Retina (tissue), 1 donor: ENCODE measurements at places on chromosomes 7 and 10.

DNA sequence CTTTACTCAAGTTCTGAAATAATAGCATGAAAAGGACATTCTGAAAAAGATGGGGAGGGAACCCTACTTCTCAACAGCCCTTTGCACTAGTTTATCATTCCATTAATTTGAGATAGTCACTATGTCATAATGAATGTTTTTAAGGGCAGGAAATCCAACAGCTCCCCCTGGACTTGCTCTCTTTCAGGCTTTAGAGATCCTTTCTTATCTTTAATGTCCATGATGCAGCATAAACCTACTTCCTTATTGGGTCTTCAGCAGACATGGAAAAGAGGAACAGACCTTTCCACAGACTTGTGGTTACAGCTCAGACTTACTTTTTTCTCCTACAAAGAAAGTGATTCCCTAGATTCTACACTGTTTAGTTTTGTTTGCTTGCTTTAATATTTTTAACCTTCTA is 87.3 kb downstream of the IDE start:
- DNase-seq: no peak

- no peak for DNase-seq
Observed at GRCh38 chr7:107690611-107691010, 30.0 kb downstream of the SLC26A4 start.

DNA sequence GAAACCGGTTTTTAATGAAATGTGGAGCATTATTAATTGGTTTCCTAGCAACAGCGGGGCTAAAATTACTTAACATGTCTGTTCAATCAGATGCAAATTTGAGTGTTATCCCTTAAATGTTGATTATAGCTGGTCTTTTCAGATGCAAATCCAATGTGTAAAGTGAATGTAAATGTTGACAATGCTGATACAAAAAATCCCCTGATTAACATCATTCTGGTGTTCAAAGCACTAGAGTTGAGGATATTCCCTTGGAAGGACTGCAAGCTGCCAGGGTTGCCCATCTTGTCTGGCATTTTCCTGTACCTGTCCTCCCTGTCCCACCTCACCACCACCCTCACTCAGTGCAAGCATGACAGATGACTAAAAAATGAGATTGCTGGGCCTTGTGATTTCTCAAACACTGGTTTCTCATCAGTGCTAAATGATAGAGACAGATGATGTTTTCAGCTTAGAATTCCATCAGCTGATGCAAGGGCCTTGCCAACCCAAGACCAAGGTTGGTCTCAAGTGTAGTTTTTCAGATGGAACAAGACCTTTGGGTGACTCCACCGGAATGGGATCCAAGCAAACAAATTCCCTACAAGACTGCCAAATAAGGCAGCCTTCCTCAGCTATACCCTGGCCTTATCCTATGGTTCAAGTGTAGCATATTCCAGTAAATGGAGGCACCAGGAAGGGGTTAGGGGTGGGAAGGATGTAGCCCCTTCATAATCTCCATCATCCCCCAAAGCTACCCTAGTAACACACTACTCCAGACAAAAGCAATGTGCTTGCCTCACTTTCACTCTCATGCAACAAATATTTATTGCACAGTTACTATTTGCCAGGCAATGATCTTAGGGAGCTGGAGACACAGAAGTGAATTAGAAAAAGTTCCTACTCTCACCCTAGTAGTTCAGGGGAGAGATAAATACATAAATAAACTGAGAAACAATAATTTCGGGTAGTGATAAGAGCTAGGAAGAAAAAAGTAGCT is 54.9 kb downstream of the JAZF1 start:
- DNase-seq: no peak

GRCh38 chr7:97639036-97639435 is 92.8 kb upstream of the TAC1 start:
- no peak for DNase-seq

DNA sequence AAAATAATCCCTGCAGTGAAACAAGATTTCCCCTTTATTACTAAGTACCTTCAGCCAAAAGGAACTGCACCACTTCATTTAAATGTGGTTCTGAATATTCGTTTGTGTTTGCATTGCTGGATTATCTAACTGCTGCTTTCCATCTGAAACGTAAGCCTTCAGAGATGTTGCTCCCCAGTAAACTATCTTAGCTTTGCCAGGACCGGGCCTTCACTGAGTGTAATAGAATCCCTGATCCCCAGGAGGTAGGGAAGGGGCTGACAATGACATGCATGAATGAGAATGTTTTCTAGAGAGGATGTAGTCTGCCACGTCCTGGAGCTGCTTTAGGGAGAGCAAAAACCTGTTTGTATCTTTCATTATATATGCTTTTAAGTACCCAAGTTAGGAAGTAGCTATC is 19.5 kb upstream of the INSYN2A start:
- DNase-seq: no peak

GRCh38 chr7:128358233-128358632 is 3.3 kb downstream of the PRRT4 start:
- DNase-seq: no peak

DNA sequence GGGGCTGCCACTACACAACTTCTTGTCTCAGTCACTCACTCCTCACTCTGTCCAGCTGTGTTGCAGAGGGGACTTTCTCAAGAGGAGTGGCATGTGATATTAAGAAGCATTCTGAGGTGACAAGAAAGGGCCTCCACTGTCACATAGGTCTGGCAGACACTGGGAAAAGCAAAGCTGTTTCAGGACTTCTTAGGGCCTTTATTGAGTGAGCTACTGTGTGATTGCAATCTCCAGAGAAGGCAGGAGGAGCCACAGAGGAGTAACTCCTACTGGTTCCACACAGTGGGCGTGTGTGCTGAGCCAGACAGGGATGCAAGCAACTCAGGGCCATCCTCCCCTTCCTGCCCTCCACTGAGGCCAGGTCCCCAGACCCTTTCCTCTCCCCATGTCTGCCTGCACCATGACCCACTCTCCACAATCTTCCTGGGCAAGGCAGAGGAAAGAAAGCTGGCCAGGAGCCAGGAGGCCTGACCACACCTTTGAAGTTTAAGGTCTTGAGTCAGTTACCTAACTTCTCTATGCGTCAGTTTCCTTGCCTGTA is 262.0 kb upstream of the ZMIZ1 start:
- no peak for DNase-seq

GRCh38 chr10:70863470-70864160 is 24.8 kb downstream of the PCBD1 start:
- DNase-seq: no peak
